ENCODE measurements at places on chromosomes 7 and 10.

- no peak for DNase-seq
These were observed 74.2 kb downstream of the MALSU1 start for GRCh38 chr7:23373151-23374004.

- DNase-seq, result no peak
These were observed 29.3 kb downstream of the ADRA2A start for GRCh38 chr10:111106081-111106480.

DNA sequence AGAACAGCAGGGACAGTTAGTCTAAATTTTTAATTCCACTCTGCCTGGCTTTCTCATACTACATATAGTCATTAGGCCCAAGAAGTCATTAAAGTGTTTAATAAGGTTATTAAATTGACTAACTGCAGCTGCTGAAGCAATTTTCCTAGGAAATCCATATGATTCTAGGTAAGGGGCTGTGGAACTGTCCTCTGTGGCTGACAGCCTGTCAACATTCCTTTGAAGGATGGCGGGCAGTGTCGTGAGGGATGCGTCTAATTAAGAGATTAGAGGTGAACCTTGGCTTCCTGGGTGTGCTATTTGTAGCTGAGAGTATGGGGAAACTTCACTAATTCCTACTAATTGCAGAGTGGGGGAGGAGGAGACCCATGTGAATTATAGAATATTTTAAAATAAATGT lies 64.6 kb downstream of the SNX10 start:
- no peak for DNase-seq

DNA sequence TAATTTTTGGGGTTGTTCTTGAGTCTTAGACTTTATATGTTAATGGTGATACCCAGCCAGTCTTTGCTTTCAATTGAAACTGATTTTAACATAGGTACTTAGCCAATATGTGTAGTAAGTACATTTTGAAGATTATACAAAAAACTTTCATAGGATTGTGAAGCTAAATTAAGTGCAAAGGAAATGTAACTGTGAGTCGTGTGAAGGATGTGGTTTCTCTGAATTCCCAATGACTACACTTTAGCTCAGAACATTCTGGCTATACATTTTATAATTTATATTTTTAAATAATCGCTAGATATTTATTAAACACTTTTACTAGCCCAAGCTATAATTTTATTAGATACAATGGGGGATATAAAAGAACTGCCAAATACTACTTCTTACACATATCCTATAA lies 359.3 kb downstream of the PCLO start:
- no peak for DNase-seq

DNA sequence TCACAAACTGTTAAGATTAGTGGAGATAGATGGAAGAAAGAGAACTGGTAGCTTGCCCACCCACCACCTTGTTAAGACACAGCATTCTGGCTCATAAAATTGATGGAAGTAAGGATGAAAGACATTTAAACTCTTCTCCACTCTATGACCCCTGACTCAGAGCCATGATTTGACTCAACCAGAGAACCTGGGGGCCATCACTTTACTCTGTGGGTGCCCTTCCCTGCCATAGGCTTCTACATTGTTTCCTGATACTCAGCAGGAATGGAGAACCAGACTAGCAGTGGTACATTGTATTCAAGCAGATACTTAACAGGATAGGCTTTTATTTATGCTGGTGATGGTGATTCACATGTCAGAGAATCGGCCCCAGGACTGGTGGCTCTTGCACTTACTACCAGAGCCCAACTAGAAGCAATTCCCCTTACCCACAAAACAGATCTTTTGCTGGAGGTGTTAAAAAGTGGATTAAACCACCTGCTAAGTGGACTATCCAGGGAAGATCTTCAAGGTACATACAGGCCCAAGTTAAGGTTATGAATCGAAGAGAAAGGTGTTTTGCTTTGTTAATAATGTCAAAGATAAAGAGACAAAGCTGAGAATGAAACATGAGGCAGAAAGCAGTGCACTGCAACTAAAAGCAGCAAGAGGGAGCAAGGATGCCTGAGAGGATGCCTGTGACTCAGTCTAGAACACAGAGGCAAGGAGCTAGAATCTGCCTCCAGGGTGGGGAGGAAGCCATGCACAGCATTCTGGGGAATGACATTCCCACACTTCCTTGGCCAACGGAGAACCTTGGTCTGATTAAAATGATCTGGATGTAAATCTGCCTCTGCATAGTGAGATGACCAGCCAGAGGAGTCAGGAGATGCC lies 36.0 kb upstream of the GLI3 start:
- no peak for DNase-seq
